ENCODE measurements at places on chromosomes 5 and 9.

GRCh38 chr5:82597437-82597836, 319.3 kb upstream of the RPS23 start:
- DNase-seq = no peak

DNA sequence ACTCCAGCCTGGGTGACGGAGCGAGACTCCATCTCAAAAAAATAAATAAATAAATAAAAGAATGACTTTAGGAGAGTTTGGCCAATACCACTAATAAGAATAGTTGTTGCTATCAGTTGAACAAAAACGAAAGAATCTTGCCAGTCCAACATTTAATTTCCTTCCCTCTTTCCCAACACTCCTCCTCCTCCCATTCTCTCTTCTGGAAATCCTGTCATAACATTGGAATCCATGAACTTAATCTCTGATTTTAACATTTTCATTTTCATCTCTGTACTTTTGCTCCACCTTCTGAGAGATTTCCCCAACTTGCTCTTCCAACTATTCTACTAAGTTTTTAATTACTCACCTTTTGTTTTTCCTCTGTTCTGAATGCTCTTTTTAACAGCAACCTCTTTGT, 42.8 kb upstream of the CDK20 start:
- no peak for DNase-seq

DNA sequence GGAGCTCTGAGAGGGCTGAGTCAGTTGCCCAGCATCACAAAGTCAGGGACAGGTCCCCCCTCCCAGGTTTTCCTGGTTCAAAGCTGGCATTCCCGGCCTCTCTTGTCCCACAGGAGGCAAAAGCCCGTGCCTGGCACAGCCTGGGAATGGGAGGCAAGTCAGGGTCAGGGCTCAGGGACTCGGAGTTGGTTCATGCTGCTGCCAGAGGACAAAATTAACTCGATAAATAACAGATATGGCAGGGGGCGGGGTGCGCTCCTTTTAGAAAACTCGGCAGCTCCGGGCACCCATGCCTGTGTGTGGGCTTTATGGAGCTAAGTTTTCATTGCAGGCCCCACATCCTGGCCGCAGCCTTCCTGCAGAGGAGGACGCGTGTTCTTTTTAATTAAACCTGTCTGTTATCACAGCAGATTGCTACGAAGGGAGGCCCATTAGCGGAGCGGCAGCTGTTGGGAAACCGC, 62.8 kb upstream of the LMX1B start:
- DNase-seq = no peak

GRCh38 chr5:95884017-95884325, 61.4 kb upstream of the GLRX start:
- no peak for DNase-seq

GRCh38 chr5:55160493-55161209, 680 bp downstream of the GPX8 start:
- no peak for DNase-seq

GRCh38 chr5:128202320-128202719, 118.8 kb downstream of the SLC12A2 start:
- no peak for DNase-seq
